ENCODE measurements at places on chromosomes 3 and 15.

DNA sequence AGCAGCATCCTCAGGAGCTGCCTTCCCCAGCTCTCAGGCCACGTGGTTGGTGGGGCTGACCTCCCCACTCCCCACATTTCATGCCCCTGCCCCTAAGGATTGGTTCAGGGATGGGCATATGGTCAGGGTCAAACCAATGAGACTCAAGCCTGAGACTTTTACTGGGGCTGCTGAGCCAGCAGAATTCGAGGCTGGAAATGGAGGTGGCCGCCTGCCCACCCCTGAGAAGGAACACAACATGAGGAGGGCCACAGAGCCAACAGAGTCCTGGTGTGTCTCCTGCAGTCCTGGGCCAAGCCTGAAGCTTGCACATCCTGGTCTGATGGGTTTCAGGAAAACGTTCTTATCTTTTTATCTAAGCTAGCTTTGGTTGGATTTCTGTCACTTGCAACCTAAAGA lies 5.9 kb downstream of the EHD4 start:
- no peak for DNase-seq

DNA sequence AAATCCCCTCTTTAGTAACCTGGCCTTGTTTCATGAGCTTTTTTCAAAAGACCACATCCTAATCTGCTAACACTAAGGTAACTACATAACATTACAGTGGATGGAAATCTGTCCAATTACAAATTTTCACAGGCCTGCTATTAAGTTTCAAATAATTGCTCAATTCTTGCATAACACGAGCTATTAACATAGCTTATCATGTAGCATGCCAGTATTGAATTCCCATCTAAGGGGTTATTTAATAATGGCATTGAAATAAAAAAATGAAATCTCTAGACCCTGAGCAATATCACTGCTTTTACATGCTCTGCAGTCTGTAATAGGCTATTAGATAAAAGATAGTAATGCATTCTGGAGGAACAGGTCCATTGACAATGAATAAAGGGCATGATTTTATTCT lies 748.3 kb upstream of the NECTIN3 start:
- DNase-seq, result no peak

GRCh38 chr15:80419546-80419945 lies 15.4 kb downstream of the ARNT2 start:
- DNase-seq, result no peak

DNA sequence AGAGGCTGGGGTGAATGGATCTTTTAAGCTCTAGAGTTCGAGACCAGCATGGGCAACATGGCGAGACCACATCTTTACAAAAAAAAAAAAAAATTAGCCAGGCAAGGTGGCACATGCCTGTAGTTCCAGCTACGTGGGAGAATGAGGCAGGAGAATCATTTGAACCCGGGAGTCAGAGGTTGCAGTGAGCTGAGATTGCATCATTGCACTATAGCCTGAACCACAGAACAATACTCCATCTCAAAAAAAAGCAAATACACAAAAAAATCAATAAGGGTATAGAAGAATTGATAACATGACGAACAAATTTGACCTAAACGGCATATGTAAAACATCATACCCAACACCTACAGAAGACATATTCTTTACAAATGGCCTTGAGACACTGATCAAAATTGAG lies 668.4 kb downstream of the MECOM start:
- no peak for DNase-seq

DNA sequence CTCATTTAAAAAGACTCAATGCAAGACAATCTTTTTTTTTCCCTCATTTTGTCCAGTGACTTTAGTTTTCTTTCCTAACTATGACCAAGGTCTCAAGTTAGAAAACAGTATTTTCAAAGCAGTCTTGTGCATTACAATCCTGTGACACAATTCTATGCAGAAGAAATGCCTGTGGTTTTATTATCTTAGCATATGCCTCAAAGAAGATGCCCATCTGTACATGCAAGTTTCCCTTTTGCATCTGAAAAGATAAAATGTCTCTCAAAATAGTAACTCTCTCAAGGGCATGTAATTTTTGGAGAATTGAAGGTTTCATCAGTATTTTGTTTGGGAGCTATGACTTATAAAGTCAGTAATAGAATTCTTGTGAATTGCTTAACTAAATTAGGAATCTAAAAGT lies 292.0 kb upstream of the SUCLG2 start:
- DNase-seq, result no peak

DNA sequence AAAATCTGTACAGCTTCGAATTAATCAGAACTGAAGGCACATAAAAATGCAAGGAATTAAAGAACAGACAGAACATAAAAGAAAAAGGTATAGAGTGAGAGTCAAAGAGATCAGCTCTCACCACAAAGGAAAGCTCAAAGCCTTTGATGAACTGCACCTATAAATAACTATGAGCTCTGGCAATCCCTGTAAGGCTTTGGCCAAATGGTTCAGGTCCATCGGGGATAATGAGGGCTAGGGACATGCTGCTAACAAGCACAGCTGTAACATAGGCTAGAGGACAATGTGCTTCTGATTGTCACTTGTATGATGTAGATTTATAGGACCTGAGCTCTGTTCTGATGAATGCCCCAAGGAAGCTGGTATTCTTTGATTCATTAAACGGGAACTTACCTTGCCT lies 113.9 kb upstream of the MRPL3 start:
- peak; percentile 74 for DNase-seq

DNA sequence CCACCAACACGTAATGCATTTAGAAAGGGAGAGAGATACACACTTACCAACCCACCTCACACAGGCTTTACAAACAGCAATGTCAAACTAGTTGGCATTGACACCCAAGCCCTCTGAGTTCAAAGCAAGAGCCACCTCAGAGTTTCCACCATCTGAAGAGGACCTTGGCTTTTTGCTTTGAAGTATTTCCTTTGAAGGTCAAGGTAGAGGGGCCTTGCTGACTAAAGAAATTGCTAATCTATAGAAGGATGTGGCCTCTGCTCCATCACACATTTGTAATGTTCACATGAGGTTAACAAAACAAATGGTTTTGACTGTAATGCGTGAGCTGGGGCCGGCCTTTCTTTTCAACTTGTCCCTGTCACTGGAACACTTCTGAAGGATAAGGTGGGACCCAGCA lies 117.7 kb downstream of the POLR2M start:
- DNase-seq, result no peak

- DNase-seq, result no peak
These were observed 72.7 kb upstream of the AKAP13 start for GRCh38 chr15:85307687-85308045.

DNA sequence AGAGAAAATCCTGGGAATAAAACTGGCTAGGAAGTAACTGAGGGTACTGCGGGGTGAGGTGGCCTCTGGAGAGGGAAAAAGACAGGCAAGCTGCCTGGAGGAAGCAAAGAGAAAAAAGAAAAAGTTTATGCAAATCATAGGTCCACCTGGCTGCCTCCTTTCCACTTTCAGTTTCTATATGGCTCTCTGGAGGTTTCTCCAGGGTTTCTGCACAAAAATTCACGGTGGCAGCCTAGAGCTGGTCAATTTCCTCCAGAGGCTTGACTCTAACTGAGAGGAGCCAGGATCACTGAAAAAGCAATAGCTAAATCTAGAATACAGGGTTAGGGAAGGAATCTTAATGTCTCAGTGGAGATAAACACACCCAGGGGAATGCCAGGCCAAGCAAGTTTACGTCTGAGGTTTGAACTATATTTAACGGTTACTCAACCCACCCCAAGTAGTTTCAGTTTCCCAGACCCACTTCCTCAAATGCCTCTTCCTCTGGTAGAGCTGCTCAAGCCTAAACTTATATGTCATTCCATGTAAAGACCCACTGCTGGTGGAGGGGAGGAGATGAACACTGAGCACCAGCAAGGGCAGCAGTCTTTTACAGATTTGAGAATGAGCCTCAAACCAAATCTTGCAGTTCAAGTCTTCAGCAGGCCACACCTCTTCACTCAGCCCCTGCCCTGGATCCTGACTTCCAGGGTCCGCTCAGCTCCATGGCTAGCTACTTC lies 5.7 kb downstream of the LYSMD2 start:
- DNase-seq, result no peak

- DNase-seq, result no peak
These were observed 6.8 kb upstream of the ADAMTS17 start for GRCh38 chr15:100348578-100348977.

DNA sequence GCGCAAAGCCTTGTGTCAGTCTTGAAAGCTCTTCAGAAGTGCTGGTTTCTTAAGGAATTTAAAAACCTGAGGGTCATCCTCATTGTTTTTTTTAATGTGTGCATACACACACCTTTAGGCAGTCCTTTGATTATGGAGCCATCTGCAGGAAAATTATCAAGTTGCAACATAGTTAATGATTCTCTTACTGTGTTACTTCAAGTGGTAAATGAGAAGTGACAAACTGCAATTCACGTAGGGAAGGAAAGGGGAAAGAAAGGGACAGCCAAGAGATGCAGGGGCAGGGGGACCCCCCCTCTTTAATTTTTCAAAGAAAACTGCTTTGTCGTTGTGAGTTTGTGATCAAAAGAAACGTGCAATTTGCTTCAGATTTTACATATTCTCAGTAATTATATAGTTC lies 162.4 kb upstream of the CGNL1 start:
- no peak for DNase-seq

DNA sequence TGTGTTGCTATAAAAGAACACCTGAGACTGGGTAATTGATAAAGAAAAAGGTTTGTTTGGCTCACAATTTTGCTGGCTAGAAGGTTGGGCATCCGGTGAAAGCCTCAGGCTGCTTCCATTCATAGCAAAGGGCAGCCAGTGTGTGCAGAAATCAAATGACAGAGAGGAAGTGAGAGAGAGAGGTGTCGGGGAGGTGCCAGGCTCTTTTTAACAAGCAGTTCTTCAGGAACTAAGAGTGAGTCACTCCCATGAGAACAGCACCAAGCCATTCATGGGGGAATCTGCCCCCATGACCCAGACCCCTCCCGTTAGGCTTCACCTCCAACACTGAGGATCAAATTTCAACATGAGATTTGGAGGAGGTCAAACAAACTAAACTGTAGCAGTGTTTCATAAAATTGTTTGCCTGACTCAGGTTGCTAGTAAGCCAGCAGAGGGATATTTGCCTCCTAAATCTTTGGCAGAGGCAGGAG lies 4.5 kb upstream of the PARP15 start:
- no peak for DNase-seq

DNA sequence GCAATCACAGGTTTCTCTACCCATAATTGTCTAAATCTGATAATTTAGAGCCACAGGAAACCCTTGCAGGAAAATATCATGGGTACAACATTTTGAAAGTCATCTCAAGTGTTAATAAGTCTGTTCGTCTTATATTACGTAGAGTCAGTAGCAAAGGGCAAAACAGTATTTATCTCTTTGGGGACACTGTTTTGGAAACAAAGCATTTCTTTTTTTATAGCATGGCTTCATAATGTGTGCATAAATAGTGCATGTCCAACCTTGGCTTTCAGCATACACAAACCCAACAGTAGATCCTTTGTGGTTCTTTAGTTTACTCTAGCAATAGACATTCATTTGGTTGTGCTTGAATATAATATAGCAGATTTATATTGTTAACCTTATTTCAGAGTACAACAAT lies 24.0 kb downstream of the ST3GAL6 start:
- no peak for DNase-seq

DNA sequence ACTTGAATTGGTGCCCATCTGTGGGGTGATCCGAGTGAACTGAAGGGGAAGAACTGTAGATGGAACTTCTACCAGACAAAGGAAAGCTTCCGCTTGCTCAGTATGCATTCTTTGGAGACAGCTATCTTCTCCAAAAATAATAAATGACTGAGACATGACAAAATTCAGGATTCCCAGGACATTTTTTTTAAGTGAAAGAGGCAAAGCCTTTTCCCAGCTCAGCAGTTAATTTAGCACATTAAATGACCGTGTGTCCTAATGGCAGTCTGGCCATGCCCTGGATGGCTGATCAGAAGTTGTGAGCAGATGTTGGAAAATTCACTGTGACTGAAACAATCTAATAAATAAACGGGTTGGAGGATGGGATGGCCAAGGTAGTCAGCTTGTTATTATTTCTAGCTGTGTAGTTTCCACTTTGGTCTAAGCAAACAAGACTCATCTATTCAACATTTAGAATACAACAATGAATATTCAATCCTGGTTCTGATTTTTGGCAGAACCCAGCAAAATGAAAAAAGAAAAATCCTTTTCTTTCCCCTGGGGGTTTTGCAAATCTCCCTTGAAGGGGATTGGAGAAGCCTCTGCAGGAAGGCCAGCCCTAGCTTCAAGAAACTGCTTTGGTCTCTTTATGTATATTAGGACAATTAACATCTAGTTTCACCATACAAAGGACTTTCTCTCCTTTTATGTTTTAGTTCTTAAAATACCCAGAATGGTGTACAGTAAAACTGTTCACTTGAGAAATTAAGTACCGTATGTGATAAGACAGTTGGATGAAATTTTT lies 540.9 kb upstream of the MDFIC2 start:
- DNase-seq, result no peak

GRCh38 chr3:70531063-70531657 lies 218.7 kb upstream of the MDFIC2 start:
- DNase-seq, result no peak

DNA sequence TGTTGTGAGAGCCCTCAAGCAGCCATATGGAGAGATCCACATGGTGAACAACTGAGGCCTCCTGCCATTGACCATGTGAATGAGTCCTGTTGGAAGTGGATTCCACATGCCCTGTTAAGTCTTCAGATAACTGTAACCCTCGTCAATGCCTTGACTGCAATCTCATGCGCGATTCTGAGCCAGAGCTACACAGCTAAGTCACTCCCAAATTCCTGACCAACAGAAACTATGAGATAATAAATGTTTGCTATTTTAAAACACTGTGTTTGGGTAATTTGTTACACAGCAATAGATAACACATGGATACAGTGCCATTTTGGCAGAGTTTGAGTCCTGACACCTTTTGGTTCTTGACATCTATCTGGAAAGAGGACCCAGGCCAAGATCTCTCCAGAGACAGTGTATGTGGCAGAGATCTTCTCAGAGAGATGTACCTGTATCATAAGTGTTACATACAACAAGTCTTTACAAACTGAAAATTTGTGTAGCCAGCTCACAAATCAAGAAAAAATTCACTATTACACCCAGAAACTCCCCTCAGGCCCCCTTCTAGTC lies 34.5 kb upstream of the BNC1 start:
- no peak for DNase-seq
